ENCODE measurements at places on chromosomes 12 and 14.

DNA sequence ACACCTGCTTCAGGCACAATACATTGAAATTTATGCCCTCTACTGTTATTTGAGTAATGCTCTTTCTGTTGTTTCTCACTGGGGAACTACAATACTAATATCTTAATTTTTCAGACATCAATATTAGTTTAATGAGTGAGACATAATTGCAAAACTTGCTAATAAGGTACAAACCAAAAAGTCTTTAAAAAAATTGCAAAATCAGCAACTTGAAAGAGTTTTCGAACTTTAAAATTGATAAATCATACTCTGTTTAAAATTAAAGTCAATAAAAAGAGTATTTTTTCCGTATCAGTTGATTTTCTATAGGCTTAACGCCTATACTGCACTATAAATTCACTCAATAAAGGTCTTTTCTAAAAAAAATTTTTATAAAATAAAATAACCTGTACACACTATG, 1735.9 kb upstream of the SEL1L start:
- no peak for DNase-seq

GRCh38 chr12:108585864-108586263, 12.0 kb downstream of the TMEM119 start:
- no peak for DNase-seq

GRCh38 chr14:22397221-22397737, 191.7 kb downstream of the DAD1 start:
- DNase-seq: no peak

DNA sequence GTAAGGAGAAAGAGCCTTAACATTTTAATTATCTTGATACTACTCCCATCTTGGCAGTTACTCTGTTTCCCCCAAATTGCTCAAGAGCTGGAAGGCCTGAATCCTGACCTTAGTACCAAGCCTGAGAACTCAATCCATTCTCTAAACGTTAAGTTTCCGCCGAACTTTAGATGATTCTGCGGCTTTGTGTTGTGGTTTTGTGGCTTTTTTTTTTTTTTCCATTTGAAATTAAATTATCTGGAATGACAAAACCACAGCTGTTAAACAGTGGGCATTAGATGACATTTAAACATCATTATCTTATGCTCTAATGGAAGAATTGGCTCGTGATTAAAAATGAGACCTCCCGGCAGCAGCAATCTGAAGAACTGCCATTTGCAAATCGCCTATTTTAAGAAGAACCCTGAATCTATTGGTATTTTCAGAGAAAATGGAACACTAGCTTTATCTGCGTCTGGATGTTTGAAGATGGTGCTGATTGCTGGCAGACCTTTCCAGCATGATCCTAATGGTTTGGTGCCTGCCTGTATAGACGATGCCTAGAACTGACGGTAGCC, 38.4 kb downstream of the TMEM132C start:
- no peak for DNase-seq

- DNase-seq: no peak
These were observed 464.9 kb downstream of the PDZRN4 start for GRCh38 chr12:41652981-41653380.

GRCh38 chr12:41336041-41336549, 148.0 kb downstream of the PDZRN4 start:
- no peak for DNase-seq

GRCh38 chr14:95287176-95287754, 32.4 kb downstream of the CLMN start:
- no peak for DNase-seq

DNA sequence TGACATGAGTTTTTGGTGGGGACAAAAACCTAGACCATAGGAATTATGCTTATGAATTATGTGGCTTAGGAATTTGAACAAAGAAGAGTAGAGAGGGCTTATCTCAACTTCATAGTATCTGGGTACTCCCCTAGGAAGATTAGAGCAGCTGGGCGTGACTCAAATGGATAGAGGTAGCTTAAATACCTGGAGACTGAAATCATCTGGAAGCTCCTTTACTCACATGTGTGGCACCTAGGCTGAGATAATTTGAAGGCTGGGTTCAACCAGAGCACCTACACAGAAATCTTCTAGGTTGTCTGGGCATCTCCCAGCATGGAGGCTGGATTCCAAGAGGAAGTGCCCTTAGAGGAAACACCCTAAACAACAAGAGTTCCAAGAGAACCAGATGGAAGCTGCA, 393.9 kb downstream of the ADAMTS20 start:
- no peak for DNase-seq

GRCh38 chr14:103495854-103496253, 26.8 kb downstream of the CKB start:
- no peak for DNase-seq

DNA sequence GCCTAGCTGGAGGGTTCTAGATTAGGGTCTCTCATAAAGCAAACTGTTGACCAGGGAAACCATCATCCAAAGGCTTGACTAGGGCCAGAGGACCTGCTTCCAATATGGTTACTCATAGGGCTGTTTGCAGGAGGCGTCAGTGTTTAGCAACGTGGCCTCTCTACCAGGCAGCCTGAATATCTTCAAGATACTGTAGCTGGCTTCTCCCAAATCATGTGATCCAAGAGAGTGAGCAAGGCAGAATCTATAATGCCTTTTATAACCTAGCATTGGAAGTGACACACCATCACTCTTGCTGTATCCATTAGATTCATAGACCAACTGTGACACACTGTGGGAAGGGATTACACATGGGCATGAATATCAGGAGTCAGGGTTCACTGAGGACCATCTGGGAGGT, 17.3 kb downstream of the TPH2 start:
- no peak for DNase-seq

- DNase-seq: no peak
These were observed 16.4 kb upstream of the RNASE4 start for GRCh38 chr14:20667957-20668356.

DNA sequence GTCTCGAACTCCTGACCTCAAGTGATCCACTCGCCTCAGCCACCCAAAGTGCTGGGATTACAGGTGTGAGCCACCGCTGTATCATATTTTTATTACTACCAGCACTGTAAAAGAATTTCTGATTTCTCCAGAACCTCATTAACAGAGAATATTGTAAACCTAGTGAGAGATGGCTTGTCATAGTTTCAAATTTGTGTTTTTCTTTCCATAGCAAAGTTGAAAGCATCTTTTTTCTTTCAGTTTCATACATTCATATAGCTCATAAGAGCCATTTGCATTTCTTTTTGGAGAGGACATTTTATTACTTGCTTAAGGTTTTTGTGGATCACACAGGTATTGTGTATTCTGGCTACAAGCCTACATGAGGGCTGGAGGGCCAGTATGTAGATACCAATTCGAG, 58.0 kb downstream of the MIS18BP1 start:
- DNase-seq: no peak

- no peak for DNase-seq
These were observed 42.5 kb downstream of the TTC7B start for GRCh38 chr14:90773705-90774104.

- DNase-seq: no peak
These were observed 94.0 kb downstream of the RALGAPA1 start for GRCh38 chr14:35715079-35715478.

DNA sequence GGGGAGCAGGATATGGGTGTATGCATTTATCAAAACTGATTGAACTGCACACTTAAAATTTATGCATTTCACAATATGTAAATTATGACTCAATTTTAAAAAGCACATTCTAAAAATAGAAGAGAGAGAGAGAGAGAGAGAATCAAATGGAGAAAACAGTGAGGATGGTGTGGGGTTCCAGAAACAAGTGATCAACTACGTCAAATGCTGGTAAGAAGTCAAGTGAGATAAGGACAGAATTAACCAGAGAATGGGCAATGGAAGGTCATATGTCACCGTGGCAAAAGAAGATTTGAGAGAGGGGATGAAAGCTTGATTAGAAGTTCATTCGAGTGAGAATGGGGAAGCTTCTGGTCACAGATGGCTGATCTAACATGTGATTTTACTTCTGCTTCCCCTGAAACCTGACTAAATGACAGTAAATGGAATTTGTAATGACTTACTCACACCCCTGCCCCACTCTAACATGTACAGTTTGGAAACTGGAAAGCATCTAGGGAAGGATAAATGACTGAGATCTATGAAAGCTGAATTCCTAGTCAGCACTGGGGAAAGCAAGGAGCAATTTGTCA, 276.5 kb upstream of the AMIGO2 start:
- peak; percentile 35 for DNase-seq

DNA sequence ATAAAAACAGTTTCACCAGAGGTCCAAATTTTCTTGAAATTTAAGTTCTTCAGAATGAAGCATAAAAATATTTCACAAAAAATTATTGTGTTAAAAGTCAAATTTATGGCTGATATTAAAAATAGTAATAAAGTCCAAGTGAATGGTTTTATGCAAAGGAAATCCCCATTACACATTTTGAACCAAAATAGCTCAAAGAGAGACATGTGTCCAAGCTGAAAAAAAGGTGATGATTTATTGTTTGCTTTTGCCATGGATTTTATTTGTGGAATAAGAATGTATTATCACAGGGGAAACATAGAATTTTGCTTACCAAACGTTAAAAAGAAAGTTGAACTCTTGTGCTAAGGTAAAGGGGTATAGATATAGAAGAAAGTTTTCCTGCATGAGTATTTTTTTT, 4.6 kb downstream of the FOXG1 start:
- no peak for DNase-seq

DNA sequence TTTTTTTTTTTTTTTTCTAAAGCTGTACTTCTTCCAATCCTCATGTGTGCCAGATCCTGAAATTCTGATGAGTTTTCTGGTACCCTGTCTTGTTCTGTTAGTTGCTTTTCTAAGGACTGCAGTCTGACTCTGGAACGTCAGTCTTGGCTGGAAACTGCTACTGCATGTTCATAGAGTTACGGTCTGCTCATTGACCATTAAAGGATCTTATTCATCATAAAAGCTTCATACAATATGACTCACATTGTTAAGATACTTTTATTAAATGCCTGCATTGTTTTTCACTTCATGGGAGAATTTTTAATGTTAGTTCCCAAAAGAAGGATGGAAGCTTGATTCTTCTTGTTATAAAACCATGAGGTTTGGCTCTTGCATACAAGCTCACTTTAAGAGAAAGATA, 233.6 kb downstream of the SYT10 start:
- DNase-seq: no peak

DNA sequence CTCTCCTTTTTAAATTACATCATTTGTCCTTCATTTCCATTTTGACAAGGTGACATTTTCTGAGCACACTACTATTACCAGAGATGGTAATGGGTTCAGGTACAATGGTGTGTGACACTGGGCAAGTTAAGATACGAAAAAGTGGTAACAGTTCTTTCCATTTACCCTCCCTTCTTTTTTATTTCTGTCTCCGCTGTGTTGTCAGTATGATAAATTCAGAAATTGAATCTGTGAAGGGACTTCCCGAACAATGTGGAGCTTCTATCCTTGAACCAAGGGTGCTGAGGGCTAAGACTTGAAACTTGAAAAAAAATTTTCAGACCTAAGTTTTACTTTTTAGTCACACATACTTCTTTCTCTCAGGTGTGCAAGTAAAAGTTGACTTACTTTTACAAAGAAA, 103.7 kb downstream of the ERC1 start:
- DNase-seq: no peak

DNA sequence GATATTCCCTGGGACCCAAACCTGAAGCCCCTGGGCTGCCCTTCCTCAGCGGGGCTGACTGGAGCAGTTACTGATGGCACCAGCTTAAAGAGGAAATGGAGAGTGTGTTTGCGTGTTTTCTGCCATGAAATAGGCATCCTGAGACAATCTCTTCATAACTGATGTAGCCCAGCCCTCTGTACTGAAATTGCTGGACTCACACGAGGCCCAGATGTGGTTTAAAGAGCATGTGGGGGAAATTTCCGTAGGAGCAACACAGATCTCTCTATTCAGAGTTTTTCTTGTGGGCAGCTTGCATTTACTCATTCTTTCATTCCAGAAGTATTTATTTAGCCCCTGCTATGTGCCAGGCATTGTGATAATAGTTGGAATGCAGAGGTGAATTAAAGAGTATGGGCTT, 782.1 kb upstream of the TBX3 start:
- DNase-seq: no peak

- no peak for DNase-seq
These were observed 69.9 kb downstream of the DRAM1 start for GRCh38 chr12:101947316-101947715.

GRCh38 chr12:14564336-14564959, 3.2 kb downstream of the PLBD1 start:
- DNase-seq: no peak

- DNase-seq: no peak
These were observed 11.6 kb upstream of the CLEC4D start for GRCh38 chr12:8501720-8502119.

GRCh38 chr12:27244689-27245488, 803 bp downstream of the STK38L start:
- no peak for DNase-seq

GRCh38 chr12:5317556-5317955, 114.4 kb upstream of the NTF3 start:
- no peak for DNase-seq

DNA sequence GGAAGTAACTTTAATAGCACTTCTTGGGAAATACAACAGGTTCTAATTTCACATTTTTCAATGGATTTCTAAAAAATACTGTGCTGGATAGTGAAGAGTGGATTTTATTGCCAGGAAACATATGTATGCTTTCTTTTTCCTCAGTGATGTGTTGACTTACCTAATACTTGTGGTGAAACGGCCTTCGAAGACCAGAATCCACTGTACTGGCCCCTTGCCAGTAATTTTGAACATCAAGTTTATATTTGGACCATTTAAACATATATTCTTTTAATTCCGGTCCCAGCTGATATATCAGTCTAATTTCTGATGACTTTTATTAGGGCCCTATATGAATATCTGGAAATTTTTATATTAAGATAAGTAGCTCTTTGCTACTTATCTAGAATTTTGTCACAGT, 1.8 kb downstream of the MSRB3 start:
- no peak for DNase-seq

GRCh38 chr12:39892146-39892545, 213.7 kb downstream of the SLC2A13 start:
- DNase-seq: no peak

- peak; percentile 49 for DNase-seq
These were observed 55.7 kb downstream of the ITPK1 start for GRCh38 chr14:93059917-93060545.

DNA sequence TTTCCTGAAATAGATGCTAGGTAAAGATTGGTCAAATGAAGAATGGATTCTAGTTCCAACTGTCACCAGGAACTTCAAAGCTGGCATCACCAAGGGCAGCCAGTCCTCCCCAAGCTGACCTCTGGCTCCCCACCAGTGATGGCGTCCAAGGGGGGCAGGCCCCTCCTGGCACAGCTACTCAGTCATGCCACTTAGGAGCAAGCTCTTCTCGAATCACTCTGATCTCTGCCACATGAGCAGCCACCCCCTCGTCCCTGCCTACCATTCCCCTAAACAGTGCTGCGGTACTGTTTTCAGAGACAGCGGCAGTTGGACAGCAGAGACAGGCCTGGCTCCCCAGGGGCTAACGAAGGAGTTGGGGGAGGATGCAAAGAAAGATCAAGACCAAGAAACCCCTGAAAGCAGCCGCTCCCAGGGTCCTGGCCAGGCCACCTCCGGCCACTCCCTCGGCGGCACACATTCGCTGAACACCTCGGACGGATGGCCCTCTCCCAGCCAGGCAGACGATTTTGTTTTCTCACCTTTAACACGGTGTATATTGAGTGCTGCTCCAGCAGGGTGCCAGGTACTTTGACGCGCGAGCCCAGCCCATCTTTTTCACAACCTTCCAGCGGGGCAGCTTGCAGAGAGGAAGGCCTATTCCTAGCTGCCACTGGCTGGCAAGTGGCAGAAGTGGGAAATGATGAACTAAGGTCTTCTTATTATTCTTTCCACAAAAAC, 47.4 kb downstream of the ARL6IP4 start:
- no peak for DNase-seq

- no peak for DNase-seq
These were observed 28.8 kb downstream of the HECTD4 start for GRCh38 chr12:112353393-112353792.

Measured in Ammon's horn (tissue), 1 donor.